ENCODE measurements at places on chromosomes 11 and 22. TPM values are rescaled to one million over a fixed set of nuclear protein-coding genes. Genes with fewer than 3 reads are reported as not detected.

The SUN2 gene
- 74.2 TPM for total RNA-seq

The OR52I2 gene
- not detected for total RNA-seq

The LRRC32 gene
- total RNA-seq: 11.5 TPM

The C11orf87 gene
- total RNA-seq: not detected

The SLC22A25 gene
- not detected for total RNA-seq

The TNNI2 gene
- not detected for total RNA-seq

The CD248 gene
- 11.9 TPM for total RNA-seq

The LMNTD2 gene
- total RNA-seq: 1.2 TPM

The B4GALNT4 gene
- total RNA-seq: 1.1 TPM

DNA sequence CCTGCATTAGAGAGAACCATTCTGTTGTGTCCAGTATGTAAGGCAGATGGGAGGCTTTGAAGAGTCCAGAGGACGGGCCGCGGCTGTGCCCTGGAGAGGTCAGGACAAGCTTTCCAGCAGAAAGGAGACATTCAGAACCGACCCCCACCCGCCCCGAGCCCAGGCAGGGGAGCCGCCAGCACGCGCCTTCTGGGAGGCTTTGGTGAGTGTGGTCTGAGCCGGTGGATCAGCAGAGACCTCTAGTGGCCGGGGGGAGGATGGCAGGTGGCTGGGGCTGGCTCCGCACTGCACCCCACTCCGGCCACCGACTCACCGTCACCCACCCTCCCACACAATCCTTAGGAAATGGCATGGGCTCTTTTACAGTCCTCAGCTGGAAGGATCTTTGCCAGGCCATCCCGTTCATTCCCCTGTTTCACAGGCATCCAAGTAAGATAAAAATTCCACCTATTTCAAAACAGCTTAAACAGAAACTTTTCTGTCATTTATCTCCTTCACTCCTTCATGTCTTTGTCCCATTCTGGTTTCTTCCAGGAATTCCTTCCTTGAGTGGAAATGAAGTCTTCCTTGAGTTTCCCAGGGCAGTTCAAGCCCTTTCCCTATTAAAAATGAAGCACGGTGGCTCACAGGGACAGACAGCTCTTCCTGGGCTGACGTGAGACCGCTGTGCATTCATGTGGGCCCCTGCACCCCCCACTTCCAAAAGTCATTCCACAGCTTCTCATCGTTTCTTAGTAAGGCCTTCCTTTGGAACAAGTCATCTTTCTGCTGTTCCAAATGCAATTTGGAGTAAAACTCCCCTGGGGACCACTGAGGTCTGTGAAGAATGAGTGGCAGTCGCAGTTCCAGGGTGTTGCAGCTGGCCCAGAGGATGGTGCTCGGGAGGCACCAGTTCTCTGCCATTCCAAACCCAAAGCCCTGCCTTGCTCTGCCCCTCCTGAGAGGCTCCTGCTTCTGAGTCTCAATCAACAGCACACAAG, 91.0 kb downstream of the FEZ1 start:
- no peaks in the 10 kb centered on the region for H3K36me3 ChIP-seq
- H3K4me1 ChIP-seq: peaks cover 6% of the 10 kb centered on the region
- peak; percentile 67 for DNase-seq

GRCh38 chr11:112277941-112278340, 17.3 kb upstream of the PLET1 start:
- H3K27me3 ChIP-seq: no peaks in the 10 kb centered on the region
- no peak for DNase-seq
- H3K4me3 ChIP-seq: no peak overlapping the region
- peaks cover 7% of the 10 kb centered on the region for H3K4me1 ChIP-seq
- no peaks in the 10 kb centered on the region for H3K36me3 ChIP-seq

- H3K36me3 ChIP-seq: no peaks in the 10 kb centered on the region
- no peaks in the 10 kb centered on the region for H3K27me3 ChIP-seq
- no peak overlapping the region for H3K4me3 ChIP-seq
- no peak overlapping the region for H3K27ac ChIP-seq
Measured at GRCh38 chr11:65204143-65204542, 22.4 kb downstream of the CAPN1 start.

GRCh38 chr11:8333376-8333775, 69.7 kb upstream of the LMO1 start:
- no peaks in the 10 kb centered on the region for H3K36me3 ChIP-seq
- no peak for DNase-seq
- H3K27me3 ChIP-seq: peaks cover 18% of the 10 kb centered on the region
- H3K4me3 ChIP-seq: no peak overlapping the region
- H3K27ac ChIP-seq: no peak overlapping the region

DNA sequence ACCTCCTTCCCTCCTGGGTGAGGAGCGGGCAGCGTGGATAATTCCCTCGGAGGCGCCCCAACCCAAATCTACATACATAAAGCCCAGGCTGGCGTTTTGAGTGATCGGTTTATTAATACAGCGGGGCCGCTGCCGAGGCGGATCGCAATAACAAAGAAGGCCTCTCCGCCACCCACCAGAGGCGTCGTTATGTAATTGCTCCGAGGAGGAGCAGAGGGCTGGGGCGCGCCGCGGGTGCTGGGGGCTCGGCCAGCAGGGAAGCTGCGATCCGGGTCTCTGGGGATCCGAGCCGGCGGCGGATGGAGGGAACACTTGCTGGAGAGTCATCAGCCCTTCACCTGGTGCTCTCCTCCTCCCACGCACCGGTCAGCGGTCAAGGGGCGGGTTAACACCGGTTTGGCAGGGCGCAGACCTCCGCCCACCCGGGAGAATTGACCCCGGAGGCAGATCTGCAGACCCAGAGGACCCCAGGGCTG, 6.4 kb upstream of the TP53I11 start:
- no peaks in the 10 kb centered on the region for H3K27me3 ChIP-seq
- H3K4me1 ChIP-seq: peaks cover 13% of the 10 kb centered on the region
- no peak for DNase-seq
- H3K27ac ChIP-seq: no peak overlapping the region
- H3K36me3 ChIP-seq: no peaks in the 10 kb centered on the region

DNA sequence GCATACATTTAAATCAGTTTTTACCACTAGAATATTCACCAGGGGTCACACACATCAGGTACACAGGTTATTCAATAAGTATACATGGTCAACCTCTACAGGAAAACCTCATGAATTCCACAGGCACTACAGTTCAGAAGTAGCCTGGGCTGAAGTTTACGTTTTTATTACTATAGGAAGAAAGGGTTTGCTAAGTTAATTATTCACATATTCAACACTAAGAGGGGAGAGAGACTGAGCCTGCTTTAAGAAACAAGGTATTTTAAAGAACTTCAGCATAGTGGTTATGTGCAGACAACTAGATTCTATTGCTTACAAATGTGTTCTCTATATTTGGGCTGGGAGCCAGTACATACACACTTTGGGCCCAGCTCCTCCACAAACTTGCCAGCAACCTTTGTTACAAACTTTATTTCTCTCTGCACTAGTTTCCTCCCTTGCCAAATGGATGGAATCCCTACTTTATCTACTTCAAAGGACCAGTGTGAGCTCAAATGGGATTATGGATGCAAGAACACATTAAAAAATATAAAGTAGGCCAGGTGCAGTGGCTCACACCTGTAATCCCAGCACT, 31.9 kb downstream of the IL18BP start:
- DNase-seq: no peak
- H3K27me3 ChIP-seq: no peaks in the 10 kb centered on the region
- H3K4me3 ChIP-seq: no peak overlapping the region
- H3K27ac ChIP-seq: peak overlapping the region; percentile 49

DNA sequence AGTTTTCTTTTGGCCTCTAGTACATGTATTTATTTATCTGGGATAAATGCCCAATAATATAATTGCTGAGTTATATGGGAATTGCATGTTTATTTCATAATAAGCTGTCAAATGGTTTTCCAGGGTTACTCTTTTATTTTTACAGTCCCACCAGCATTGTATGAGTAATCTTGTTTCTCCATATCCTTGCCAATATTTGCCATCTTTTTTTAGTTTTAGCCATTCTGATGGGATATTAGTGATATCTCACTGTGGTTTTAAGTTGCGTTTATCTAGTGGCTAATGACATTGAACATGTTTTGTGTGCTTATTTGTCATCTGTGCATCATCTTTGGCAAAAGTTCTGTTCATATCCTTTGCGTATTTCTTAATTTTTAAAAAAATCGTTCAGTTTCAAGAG, 372.8 kb upstream of the CCDC179 start:
- H3K36me3 ChIP-seq: no peaks in the 10 kb centered on the region
- H3K27me3 ChIP-seq: no peaks in the 10 kb centered on the region
- DNase-seq: no peak

DNA sequence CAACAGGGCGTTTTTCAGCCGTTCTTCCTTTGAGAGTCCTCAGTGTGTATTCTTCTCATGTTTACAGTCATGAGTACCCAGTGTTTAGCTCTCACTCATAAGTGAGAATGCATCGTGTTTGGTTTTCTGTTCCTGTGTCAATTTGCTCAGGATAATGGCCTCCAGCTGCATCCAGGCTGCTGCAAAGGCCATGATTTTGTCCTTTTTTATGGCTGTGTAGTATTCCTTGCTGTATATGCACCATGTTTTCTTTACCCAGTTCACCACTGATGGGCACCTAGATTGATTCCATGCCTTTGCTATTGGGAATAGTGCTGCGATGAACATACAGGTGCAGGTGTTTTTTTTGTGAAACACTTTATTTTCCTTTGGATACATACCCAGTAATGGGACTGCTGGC, 23.5 kb downstream of the B3GAT1 start:
- H3K4me3 ChIP-seq: no peak overlapping the region
- peaks cover 36% of the 10 kb centered on the region for H3K27me3 ChIP-seq
- peaks cover 10% of the 10 kb centered on the region for H3K4me1 ChIP-seq
- no peaks in the 10 kb centered on the region for H3K36me3 ChIP-seq
- H3K27ac ChIP-seq: no peak overlapping the region

- no peak overlapping the region for H3K27ac ChIP-seq
- no peak for DNase-seq
- H3K4me3 ChIP-seq: no peak overlapping the region
- H3K36me3 ChIP-seq: no peaks in the 10 kb centered on the region
Measured at GRCh38 chr11:8867931-8868631, 42.9 kb upstream of the AKIP1 start.

DNA sequence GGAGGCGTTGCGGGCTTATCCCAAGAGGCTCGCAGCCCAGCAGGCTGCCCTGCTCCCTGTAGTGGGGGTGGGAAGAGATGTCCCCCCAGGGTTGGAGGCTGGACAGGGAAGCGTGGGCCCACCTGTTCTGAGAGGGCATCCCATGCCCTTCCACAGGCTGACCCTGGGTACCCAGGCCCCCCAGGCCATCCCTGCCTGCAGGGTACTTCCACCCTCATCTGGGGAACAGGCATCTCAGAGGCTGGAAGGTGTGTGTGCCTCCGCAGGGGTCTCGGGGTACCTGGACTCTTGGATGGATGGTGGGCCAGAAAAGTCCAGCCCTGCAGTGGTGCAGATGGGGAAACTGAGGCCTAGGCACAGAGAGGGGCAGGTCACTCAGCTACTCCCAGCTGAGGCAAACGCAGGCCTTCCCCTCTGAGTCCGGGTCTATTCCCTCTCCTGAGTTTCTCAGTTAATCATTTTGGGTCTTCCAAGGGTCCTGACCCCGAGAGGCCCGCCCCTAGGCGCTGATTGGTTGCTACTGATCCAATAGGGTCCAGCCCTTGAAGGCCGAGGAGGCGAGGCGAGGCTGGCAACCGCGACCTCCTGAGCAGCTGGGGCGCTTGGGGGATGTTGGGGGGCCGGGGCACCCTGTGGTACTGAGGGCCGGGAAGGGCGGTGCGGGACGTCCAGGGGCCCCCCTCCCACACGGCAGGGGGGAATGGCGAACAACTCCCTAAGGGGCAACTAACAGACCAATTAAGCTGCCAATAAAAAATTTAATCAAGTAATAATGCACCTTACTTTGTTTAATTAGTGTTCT, 23.8 kb downstream of the FLRT1 start:
- H3K27ac ChIP-seq: no peak overlapping the region
- no peak for DNase-seq

DNA sequence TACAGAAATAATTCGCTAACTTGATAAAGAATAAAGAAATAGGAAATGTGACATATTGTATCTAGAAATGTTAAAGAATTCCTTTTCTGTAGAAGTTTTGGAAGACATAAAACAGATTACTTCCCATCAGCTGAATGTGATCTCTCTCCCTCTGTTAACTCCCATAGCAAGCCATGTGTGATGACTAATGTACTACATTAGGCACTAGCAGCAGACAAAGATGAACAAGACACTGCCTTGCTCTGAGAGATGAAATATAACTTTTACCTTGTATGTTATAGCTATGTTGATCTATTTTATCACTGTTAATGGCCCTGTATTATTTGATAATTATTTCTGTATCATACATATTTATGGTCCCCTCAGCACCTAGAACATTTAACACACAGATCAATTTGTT, 817.2 kb downstream of the LRRC4C start:
- H3K4me3 ChIP-seq: no peak overlapping the region
- no peak for DNase-seq
- H3K27me3 ChIP-seq: no peaks in the 10 kb centered on the region

DNA sequence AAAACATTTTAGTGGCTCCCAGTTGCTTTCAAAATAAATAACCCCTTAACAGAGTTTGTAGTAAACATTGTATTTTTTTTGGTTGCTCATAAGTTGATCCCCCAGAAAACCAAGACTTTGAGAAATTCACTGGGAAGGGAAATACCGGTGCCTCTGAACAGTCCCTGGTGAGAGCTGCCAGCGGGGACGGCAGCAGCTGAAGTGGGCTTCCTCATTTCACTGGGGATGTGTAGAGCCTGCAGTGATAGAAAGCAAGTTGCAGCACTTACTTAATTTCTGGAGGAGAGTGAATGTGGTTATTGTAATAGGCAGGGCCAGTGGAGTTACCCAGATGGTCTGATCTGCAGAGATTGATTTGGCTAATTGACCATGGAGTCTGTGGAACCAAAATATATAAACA, 18.6 kb upstream of the MCHR1 start:
- no peak overlapping the region for H3K27ac ChIP-seq
- no peaks in the 10 kb centered on the region for H3K4me1 ChIP-seq
- H3K36me3 ChIP-seq: no peaks in the 10 kb centered on the region

Data from activated naive CD8-positive, alpha-beta T cell treated with anti-CD3 and anti-CD28 coated beads for 36 hours (primary cell).